Fibroblast of gingiva (primary cell): ENCODE measurements at places on chromosomes 4 and X.

DNA sequence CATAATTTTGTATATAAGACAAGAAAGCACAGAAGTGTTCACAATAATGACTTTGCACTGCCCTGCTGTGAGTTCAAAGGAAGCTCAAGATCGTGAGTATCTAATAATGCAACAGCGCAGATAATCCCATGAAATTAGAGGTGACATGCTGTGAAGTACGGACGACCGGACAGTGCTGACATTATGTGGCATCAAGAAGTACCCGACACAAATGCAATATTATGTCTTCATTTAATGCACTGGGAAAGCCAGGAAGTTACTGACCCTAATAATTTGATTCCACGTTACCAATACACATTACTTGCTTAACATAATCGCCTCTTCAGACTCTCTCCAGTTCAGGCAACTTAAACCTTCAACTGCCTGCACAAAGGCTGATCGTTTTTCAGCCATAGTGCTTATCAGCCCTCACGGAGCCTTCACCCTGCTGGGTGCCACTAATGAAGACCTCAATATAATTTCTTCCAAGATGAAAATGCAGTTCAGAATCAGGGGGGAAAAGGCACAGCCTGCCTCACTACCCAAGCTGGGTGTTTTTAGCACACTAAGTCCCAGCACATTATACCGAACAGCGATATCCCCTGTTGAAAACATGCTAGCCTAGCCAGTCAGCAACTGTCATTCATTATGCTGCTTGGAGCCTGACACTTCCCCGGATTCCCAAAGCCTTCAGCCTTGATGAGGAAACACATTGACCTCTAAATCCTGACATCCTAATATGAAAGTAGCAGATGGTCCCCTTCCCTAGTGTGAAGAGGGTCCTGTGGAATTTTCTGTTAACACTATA, 56.1 kb downstream of the SLC7A11 start:
- DNase-seq = no peak

GRCh38 chr4:91963486-91963885, 340.3 kb upstream of the GRID2 start:
- peak; percentile 11 for DNase-seq

- peak; percentile 39 for DNase-seq
Measured at GRCh38 chrX:100587861-100588260, 3.1 kb downstream of the TNMD start.

- DNase-seq = no peak
Measured at GRCh38 chr4:73230865-73231517, 27.6 kb downstream of the ANKRD17 start.

DNA sequence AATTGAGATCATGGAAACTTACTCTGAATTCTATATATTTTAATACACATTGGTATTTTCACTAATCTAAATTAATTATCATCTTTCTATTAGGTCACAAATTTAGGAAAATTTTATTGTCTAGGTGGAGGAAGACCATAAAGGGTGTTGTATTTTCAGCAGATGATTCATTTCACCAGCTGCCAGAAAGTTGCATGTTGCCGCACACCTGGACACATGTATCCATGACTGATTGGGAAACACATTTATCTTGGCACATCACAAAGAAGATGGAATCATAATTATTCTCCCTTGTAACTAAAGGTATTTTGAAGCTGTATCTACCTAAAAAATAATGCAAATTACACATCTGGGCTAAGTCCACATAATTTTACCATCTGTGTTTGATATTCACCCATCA, 33.1 kb downstream of the SLC7A11 start:
- DNase-seq = no peak

GRCh38 chr4:12459126-12459525, 1025.0 kb downstream of the RAB28 start:
- DNase-seq = no peak

DNA sequence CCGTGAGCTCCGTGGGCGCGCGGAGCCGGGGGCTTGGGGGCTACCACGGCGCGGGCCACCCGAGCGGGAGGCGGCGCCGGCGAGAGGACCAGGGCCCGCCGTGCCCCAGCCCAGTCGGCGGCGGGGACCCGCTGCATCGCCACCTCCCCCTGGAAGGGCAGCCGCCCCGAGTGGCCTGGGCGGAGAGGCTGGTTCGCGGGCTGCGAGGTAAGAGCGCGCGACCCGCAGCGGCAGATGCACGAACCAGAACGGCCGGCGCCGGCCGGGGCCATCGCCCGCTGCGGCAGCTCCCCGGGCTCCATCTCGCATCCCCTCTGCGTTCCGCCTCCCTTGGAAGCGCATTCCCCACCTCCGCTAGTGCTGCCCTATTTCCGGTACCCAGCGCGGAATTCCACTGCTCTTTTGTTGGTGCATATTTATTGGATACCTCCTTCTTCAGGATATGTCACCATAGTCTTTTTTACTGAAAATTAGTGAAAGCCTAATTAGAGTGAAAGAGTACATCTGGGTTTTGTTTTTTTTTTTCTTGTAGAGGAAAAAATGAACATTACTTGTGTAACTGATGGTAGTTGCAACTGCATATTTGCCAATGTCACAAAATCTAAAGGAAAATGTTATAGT, 797 bp downstream of the PKD2 start:
- DNase-seq = peak; percentile 48

- DNase-seq = no peak
Measured at GRCh38 chr4:142413485-142413884, 432.6 kb downstream of the INPP4B start.

DNA sequence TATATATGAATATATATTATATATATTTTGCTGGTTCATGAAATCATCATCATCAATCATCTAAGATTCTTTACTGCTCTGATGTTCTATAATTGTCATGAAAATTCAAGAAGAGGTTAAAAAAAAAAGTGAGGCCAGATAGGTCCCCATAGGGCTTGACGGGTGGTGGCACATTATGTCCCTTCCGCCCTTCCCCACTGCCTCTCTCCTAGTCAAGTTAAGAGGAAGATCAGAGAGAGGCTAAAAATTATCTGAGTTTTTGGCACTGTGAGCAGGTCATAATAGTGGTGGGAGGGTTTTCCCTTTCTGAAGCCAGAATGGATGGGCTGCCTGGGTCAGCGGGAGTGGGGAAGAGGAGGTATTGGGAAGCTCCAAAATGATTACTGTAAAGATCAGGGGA, 5.4 kb downstream of the SYNPO2 start:
- no peak for DNase-seq

DNA sequence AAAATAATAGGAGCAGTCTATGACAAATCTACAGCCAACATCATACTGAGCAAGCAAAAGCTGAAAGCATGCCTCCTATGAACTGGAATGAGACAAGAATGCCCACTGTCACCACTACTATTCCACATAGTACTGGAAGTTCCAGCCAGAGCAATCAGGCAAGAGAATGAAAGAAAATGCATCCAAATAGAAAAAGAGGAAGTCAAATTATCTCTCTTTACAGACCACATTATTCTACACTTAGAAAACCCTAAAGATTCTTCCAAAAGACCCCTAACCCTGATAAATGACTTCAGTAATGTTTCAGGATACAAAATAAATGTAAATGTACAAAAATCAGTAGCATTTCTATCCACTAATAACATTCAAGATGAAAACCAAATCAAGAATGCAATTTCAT, 249.0 kb downstream of the STK32B start:
- DNase-seq = no peak

DNA sequence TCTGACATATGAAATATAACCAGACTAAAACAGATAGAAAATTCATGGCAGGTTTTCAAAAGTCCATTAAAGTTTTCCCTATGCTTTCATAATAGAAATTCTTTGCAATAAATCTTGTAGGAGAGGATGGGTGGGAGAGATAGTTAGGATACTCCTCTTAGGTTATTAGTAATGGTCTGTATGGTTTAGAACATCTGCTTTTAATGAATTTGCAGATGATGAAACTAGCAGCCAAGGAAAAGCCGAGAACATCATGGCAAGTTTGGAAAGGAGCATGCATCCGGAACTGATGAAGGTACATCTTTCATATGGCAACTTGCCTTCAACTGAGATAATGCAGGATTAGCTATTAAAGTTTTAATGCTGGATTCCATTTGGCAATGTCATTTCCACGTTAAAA, 70.7 kb downstream of the DOCK11 start:
- peak; percentile 52 for DNase-seq

- no peak for DNase-seq
Measured at GRCh38 chrX:18549643-18550042, 122.3 kb downstream of the RS1 start.

GRCh38 chr4:185005219-185005819, 13.0 kb upstream of the HELT start:
- DNase-seq = peak; percentile 57

GRCh38 chr4:7295911-7296660, 103.7 kb downstream of the SORCS2 start:
- no peak for DNase-seq

DNA sequence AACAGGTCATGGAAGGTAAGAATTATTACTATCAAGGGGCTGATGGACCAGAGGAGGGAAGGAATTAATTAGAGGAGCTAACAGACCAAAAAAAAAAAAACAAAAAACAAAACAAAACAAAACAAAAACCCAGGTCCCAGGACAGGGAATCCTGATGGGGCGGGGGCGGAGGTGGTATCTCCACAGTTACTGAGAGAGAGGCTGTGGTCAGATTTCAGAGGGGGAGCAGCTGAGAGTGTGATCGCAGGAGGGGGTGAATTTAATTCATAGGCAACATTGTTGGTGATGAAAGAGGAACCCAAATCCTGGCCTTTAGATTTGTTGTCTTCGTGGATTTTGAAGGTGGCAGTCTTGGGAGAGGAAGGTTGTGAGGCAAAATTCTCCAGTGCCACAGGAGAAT, 389.4 kb downstream of the UNC5C start:
- DNase-seq = no peak

DNA sequence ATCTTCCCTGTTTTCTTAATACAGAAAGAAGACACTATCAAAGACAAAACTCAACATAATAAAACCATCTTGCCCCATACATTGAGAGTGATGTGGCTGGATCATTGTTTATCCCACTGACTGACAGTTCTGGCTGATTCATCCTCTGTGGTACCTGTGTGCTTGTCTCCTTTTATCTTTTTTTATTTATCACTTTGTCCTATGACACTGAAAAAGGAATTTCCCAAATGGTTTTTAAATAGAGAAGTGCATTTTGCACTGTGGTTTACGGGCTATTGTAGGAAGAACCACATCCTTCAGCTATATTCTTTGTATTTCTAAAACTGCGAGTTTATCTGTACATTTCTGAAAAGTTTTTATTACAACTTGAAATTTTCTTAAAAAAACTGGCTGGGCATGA, 15.0 kb downstream of the TTC29 start:
- DNase-seq = no peak

GRCh38 chr4:169956091-169956843, 69.9 kb downstream of the MFAP3L start:
- DNase-seq = no peak

GRCh38 chrX:154545673-154546274, 872 bp downstream of the G6PD start:
- no peak for DNase-seq

- DNase-seq = peak; percentile 42
Measured at GRCh38 chr4:121072224-121073003, at the start of gene NDNF. TSS of gene NDNF (minus strand) at chr4:121072535. CDS start at chr4:121045837, 26,698 bp downstream.

- DNase-seq = no peak
Measured at GRCh38 chr4:152104356-152104755, 343.5 kb upstream of the GATB start.

- DNase-seq = no peak
Measured at GRCh38 chr4:97411356-97411755, 731.9 kb downstream of the STPG2 start.

- DNase-seq = no peak
Measured at GRCh38 chrX:37640142-37640541, 45.4 kb upstream of the XK start.

- no peak for DNase-seq
Measured at GRCh38 chrX:15816438-15816809, 26.1 kb downstream of the ZRSR2 start.

DNA sequence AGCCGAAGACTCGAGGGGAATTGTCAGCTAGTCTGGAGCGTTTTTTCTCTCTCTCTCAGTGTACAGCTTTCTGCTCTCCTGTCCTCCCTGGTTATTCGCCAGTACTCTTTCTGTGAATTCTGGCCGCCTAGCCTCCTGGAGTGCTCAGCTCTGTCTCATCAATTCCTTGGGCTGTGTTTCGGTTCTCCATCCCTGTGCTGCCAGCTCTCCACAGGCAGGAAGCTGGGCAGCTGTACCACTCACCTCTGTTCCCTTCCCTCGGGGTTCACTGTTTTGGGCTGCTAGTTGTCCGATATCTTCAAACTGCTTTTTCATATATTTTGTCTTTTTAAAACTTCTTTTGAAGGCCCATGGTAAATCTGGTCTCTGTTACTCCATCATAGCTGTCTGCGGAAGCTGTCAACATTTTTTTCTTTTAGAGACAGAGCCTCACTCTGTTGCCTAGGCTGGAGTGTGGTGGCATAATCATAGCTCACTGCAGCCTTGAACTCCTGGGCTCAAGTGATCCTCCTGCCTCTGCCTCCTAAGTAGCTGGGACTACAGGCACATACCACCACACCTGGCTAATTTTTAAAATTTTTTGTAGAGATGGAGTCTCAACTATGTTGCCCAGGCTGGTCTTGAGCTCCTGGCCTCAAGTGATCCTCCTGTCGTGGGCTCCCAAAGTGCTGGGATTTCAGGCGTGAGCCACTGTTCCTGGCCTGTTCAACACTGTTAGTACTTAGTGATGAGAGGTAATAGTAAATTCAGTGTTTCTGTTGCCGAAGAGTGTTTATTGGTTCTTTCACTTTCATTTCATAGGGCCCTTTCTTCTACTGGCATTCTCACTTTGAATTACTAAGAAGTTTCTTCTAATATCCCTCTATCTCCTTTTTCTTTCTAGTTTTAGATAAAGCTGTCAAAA, 18.6 kb downstream of the ZCCHC4 start:
- DNase-seq = no peak

DNA sequence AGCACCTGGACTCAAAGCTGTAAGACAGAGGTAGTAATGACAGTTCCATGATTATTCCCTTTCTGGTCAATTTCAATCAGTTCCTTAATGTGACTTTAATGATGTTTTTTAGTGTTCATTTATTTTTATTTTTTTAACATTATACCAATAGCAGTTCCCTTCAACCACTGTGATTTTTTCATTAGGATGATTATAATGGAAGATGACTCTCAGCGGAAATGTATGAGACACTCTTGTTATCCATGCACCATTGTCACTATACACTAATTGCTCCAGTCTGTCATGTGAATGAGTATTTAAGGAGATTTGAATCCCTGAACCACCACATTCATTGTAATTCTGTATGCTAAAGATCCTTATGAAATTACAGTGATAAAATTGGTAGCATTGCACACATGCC, 2102.3 kb upstream of the AGA start:
- no peak for DNase-seq

DNA sequence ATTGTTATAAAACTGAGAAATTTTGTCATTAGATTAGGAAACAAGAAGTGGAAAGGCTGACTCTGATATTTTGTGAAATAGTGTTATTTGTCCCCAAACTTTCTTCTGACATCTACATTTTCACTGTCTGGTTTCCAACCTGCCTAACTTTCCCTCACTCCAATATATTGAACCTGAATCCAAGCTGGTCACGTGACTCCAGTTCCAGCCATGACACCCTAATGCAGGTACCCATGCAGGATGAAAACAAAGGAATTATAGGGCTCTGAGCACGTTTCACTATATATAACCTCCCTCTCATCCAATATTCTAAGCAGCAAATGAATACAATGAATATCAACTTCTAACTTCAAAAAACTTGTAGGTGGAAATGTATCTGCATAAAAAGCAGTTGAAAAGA, 231.6 kb downstream of the TLL1 start:
- no peak for DNase-seq

- DNase-seq = peak; percentile 36
Measured at GRCh38 chr4:5340991-5341451, 289.7 kb downstream of the STK32B start.

GRCh38 chr4:85659610-85660218, 184.8 kb downstream of the ARHGAP24 start:
- DNase-seq = no peak

- DNase-seq = no peak
Measured at GRCh38 chrX:37652589-37653231, 32.9 kb upstream of the XK start.
